ENCODE measurements at places on chromosomes 5 and 9.

- no peak for DNase-seq
Measured at GRCh38 chr5:40669606-40670390, 9.9 kb upstream of the PTGER4 start.

DNA sequence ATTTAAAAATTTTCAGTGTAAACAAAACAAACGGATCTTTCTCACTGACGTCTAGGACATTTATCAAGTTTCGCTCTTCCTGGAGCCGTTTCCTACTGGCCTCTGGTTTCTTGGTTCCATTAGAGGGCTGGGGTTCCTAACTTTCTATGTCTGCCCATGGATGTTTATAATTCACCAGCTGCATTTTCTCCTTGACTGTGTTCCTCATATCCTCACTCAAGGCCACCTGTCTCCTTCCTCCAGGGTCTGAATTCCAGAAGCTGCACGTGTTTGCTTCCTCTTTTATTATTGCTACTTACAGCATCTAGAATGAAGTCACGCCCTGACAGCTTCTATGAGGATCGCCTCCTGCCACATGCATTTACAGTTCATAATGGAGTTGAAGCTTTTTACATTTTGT, 74.1 kb upstream of the BASP1 start:
- DNase-seq = no peak

DNA sequence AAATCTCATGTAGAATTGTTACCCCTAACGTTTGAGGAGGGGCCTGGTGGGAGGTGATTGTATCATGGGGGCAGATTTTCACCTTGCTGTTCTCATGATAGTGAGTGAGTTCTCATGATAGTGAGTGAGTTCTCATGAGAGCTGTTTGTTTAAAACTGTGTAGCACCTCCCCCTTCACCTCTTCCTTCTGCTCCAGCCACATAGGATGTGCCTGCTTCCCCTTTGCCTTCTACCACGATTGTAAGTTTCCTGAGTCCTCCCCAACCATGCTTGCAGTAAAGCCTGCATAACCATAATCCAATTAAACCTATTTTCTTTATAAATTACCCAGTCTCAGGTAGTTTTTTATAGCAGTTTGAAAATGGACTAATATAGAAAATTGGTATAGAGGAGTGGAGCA, 1783.7 kb upstream of the CDH9 start:
- DNase-seq = no peak

DNA sequence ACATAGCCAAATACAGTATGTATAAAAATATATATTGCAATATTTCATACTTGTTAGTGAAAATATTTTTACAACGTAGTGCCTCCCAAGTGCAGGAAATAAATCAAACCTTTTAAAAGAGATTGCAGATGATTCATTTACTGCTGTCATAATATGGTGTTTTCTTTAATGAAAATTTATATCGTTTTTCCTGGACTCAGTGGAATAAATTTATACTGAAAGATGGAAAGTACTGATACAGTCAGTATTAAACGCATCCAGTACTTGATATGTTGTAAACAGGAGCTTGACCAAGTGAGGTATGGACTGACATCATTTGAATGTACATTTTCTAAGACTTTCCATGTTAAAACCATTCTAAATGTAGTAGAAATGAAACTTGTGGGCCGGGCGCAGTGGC, 143.4 kb upstream of the ZNF608 start:
- no peak for DNase-seq
